ENCODE measurements at places on chromosomes 5 and 9.

DNA sequence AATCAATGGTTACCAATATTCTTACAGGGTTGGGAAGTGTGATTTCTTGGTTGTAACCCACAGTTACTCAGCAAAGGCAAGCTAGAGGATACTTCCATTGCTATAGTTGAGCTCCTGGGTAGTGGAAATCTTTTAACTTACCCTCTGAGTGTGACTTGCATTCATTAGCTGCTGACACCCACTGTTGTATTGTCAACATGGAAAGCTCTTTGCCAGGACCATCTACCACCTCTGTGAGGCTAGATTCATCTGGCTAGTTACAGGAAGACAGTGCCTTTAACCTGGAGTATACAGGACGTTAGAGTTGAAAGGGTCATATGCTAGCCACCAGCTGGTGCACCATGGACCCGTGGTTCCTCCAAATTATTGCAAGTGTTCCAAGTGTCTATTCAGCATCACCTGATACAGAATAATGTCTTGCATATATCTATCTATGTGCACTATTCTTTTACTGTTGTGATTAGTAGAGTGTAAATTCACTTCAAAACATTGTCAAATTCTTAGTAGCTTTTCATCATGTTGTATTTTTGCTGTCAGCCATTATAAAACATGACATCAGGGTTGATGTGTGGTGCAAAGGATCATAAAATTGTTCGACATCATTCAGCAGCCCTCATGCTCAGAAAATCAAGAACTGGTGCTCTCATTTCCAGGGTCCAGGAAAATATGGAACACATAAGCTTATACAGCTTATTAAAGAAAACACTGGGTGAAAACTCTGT lies 239.0 kb downstream of the PJA2 start:
- no peak for DNase-seq

DNA sequence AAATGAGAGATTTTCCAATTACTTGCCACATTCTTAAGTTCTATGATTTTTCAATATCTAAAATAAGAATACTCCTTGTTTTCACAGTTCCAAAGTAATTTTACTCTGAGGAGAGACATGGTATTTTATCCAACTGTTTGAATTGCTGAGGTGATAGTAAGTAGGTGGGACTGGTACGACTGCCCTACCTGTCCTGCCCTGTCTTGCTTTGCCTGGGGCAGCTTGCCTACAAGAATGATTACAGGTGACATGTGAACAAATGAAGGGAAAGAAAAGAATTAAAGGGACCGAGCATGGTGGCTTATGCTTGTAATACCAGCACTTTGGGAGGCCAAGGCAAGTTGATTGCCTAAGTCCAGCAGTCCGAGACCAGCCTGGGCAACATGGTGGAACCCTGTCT lies 41.6 kb upstream of the HMGCS1 start:
- no peak for DNase-seq

- no peak for DNase-seq
These were observed 222.2 kb downstream of the TMEM167A start for GRCh38 chr5:82854956-82855355.

DNA sequence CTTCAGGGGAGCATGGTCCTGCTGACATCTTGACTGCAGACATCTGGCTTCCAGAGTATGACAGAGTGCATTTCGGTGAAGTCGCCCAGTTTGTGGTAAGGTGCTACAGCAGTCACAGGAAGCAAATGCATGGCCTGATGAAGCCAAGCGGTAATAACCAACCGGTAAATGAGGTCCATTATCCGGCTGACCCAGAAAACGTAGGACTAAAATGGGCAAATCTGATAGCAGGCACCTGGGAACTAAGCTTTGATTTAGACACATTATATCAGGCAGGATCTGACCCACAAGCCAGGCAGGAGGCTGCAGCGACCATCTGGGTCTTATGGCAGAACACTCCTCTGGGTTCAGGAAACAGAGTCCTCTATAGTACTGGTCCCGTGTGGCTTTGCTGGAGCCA lies 454.6 kb downstream of the GADD45G start:
- DNase-seq = no peak

GRCh38 chr5:147040856-147041255 lies 162.3 kb upstream of the PPP2R2B start:
- DNase-seq = no peak

GRCh38 chr5:103119070-103119764 lies 721 bp downstream of the GIN1 start:
- no peak for DNase-seq

DNA sequence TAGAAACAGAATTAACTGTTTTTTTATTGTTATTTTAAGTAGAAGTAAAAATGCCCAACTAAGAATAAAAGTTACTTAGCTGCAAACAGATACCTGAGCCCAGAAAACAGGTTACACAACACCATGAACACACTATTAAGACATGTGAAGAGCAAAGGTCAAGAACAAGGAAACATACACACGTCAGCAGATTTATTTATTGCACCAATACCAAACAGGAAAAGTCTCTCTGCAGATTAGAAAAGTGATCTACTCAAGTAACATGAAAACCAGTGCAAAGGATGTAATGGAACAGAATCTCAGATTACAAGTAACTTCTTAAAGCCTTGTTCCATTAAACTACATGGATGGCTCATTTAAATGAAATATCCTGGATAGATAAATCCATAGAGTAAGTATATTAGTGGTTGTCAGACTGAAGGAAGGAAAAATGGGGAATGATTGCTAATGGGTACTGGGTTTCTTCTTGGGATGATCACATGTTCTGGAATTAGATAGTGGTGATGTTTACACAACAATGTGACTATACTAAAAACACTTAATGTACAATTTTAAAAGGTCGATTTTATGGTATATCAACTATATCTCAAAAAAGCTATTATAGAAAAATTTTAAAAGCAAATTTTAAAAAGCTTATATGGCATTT lies 6.1 kb downstream of the SAR1B start:
- no peak for DNase-seq

- no peak for DNase-seq
These were observed 274.4 kb downstream of the DIRAS2 start for GRCh38 chr9:90368241-90368640.

DNA sequence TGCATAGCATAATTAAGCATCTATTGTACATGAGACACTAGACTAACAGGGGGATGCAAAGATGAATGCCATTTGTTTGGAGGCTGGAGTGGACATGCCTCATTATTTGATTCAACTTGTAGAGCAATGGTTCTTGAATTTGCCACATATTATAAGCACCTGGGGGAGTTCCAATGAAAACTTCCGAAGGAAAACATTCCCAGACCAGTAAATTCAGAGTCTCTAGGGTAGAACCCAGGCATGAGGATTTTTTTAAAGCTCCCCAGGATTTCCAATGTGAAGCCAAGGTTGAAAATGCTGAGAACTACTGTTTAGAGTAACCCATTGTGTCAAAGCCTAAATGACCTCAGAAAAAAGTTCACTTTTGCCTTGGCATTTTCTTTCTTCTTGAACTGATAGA lies 93.9 kb upstream of the ITGA1 start:
- no peak for DNase-seq

DNA sequence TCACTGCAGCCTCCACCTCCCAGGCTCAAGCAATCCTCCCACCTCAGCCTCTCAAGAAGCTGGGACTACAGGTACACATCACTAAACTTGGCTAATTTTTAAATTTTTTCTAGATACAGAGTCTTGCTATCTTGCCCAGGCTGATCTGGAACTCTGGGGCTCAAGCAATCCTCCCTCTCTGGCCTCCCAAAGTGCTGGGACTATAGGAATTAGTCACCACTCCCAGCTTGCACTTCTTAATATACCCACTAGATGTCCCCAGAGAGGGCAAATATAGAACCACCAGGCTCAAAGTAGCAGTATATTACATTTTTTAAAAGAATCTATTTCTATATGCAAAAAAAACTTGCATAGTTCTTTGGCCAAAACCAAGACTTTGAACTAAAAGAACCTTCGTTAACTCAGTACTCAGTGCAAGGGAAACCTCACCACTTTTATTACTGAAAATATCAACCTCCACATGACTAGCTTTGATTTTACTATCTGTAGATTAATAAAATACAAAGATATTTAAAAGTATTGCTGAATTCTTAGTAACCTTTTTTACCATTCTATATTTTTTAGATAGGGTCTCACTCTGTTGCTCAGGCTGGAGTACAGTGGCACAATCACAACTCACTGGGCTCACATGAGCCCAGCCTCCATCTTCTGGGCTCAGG lies 25.8 kb upstream of the HSD17B3 start:
- DNase-seq = no peak

DNA sequence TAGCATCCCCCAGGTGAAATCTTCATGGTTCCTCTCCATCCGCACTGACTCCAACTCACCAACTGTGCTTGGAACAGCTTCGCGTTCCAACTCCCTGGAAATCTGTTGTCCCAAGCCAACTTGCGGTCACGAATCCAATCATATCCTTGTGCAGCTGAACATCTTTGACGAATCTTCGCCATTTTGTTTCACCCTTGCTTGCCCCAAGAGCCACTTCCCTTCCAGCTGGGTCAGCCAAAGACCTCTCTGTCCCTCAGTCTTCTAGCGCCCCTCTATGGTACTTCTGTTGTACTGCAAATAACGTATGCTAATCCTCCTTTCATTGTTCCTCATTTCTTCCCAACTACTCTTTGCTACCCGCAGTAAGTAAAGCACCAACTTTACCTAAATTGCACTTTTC lies 61.0 kb upstream of the TARS1 start:
- no peak for DNase-seq

GRCh38 chr5:124698770-124699169 lies 47.7 kb downstream of the ZNF608 start:
- DNase-seq = no peak

- DNase-seq = no peak
These were observed 33.8 kb downstream of the PDCD1LG2 start for GRCh38 chr9:5543875-5544702.

- DNase-seq = no peak
These were observed 610.0 kb downstream of the MAT2B start for GRCh38 chr5:164115420-164115819.

- DNase-seq = peak; percentile 49
These were observed 52.9 kb downstream of the BARX1 start for GRCh38 chr9:93902051-93902779.

- no peak for DNase-seq
These were observed 480.8 kb downstream of the CDH12 start for GRCh38 chr5:22372376-22372775.

DNA sequence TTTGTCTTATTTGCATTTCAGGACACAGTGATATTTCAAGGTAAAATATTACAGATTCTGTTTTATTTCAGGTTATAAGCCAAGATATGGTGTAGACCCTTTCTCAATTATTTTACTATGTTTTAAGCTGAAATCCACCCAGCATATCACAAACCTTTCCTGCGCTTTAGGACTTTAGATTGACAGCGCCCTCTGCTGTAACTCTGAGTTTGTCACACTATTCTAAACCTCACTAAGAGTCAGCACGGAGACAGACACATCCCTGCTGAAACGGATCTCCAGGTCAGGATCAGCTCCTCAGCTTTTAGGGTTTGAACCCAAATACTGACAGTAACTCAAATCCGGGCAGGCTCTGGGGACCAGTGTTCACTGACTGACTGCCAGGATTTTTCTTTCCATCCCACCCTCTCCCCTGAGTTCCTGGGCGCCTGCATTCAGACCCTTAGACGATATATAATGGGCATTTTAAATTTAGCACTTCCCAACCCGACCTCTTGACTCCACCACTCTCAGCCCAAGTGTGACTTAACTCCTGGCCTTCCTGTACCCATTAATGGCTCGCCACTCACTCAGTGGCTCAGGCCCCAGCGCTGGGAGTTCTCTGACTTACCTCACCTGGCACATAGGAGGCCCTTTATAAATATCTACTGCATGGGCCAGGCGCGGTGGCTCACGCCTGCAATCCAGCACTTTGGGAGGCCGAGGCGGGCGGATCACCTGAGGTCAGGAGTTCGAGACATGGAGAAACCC lies 33.5 kb downstream of the TLX3 start:
- DNase-seq = no peak

GRCh38 chr9:77582961-77583576 lies 65.1 kb downstream of the GNA14 start:
- no peak for DNase-seq

DNA sequence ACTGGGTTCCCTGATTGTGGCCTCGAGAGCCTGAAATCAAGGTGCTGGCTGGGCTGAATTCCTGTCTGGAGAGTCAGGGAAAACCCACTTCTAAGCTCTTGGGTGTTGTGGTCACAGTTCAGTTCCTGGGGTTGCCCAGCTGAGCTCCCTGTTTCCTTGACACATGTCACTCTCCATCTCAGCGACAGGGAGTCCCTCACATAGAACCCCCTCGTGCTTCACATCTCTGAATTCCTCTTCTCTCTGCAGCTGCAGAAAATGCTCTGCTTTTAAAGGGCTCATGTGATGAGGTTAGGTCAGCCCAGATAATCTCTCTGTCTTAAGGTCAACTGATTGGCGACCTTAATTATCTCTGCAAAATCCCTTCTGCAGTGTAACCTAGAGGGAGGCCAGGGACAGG lies 53.5 kb upstream of the NFIL3 start:
- no peak for DNase-seq

- DNase-seq = no peak
These were observed 1.3 kb upstream of the HABP4 start for GRCh38 chr9:96448546-96449170.

GRCh38 chr9:2620919-2621721 lies 467 bp upstream of the VLDLR start:
- DNase-seq = peak; percentile 82

- no peak for DNase-seq
These were observed 41.3 kb upstream of the GARNL3 start for GRCh38 chr9:127223266-127223665.

- DNase-seq = no peak
These were observed 14.3 kb upstream of the NR4A3 start for GRCh38 chr9:99807276-99807852.

DNA sequence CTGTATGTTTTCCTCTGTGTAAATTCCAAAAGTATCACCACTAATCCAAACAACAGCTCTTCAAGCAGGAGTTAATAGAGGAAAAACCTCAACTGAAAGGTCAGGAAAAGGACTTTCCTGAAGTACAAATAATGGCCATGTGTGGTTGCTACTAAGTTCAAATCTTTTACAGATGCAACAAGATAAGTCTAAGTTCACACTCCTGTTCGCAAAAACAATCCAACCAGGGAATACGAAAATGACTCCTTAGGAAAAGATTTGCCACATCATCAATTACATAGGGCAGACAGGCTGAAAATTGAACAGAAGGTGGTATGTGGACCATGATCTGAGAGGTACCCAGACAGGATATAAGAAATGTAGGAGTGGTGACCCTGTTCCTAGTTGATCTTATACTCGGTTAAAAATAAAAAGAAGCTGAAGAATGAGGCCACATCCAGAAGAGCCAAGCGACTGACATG lies 210.2 kb downstream of the TSSK1B start:
- no peak for DNase-seq

Measured in left forelimb (tissue), 1 donor.